ENCODE measurements at places on chromosomes 13 and 19.

GRCh38 chr13:27203186-27203585 lies 31.6 kb upstream of the USP12 start:
- no peak for DNase-seq

DNA sequence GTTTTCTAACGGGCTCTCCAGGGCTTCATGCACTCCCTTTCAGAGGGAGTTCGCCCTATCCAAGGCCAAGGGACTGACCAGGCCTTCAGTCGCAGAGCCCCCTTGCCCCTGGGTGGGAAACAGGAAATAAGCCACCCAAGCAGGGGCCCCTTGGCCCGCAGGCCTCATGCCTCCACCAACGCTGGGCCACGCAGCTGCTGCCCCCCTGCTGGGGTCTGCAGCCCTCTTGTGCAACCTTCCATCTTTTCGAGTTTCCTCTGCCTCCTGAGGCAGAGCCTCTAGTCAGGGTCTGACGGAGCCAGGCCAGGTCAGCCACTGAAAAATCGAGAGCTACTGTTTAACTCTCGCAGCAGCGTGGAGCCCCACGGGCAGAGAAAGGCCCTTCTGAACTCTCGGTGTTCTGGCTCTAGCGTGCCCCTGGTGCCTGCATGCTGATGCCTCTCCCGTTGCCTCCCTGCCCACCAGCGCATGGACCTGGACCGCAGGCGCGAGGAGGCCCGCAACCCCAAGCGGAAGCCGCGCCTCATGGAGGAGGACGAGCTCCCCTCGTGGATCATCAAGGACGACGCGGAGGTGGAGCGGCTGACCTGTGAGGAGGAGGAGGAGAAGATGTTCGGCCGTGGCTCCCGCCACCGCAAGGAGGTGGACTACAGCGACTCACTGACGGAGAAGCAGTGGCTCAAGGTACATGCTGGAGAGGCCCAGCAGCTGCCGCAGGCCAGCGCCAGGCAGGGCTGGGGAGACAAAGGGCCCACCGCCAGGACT lies 54.6 kb upstream of the LDLR start:
- DNase-seq = no peak

DNA sequence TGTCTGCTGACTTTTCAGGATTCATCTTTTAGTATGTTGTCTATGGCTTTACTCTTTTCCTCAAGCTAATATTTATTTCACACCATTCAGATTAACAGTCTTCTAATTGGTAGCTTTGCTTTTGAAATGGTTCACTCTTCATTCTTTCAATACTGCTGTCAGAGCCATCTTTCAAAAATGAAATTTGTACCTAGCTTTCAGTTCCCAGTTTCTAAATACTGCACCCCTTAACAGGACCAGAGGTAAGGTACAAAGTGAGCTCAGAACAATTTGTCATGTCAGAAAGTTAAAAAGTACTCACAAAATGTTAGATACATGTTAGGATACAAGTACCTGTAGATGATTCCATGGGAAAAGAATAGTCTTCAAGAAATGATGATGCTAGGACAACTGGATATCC lies 83.0 kb downstream of the FNDC3A start:
- no peak for DNase-seq

- no peak for DNase-seq
Measured at GRCh38 chr19:18879579-18880373, 16.2 kb downstream of the CERS1 start.

GRCh38 chr19:17871878-17872250 lies at the start of gene SLC5A5:
Gene SLC5A5, plus strand, starts transcription at chr19:17871945. Its CDS starts 375 bp downstream, at chr19:17872320.
- no peak for DNase-seq

DNA sequence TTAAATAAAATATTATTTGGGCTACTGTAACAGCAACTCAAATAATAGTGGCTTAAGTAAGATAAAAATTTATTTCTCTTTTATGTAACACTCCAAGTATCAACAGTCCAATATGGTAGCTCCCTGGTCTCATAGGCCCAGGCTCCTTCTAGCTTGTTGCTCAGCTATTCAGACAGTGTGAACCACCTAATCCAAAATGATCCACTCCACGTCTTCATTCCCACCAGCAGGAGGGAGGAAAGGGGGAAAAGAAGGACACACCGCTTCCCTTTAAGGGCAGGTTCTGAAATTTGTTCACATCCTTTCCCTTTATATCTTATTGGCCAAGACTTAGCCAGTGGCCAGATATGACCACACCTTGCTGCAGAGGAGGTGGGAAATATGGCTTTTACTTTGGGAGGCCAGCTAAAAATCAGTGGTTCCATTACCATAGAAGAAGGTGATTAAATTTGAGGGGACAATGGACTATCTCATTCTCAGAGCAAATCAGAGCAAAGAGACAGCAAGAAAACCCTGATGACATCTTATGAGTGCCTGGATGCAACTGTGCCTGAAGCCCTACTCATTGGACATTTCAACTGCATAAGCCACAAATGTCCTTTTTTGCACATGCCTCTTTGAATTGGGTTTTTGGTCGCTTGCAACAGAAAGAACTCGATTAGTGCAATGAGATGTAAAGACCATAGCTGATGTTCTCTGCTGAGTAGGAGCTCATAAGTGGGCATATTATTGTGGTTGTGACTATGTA lies 7.0 kb upstream of the EPOR start:
- no peak for DNase-seq

DNA sequence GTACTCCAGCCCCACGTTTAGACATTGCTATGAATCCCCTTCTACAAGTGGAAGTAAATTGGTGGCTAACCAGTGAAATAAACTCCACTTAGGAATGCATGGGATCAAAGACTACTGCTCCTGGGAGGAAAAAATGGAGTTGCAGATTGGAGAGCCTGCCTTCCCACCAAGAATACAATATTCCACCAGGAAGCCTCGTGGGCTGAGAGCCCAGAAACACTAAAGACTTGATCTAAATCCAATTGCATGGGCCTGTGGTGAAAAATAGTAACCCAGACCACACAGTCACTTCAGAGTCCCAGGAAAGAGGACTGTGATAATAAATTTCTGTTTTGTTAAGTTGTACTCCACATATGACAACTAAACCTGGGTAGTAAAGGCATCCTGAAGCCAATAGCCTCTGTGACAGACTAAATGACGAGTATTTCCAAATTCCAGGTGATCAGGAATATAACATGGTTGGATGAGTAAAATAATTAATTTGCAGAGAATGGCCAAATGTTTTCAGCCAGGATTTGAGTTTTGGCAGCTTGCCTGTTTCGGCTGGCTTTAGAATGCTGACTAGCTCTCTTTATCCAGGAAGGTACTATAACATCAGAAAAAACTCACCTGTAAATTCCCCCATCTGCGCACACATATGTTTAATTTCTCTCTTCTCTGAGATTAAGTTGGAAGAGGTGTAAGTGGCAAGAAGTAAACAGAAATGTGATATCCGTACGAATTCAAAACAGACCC lies 480.3 kb downstream of the LIG4 start:
- no peak for DNase-seq

GRCh38 chr13:112616586-112617362 lies 28.8 kb upstream of the TUBGCP3 start:
- no peak for DNase-seq

GRCh38 chr13:22736084-22736767 lies 444.6 kb upstream of the SGCG start:
- DNase-seq = no peak

DNA sequence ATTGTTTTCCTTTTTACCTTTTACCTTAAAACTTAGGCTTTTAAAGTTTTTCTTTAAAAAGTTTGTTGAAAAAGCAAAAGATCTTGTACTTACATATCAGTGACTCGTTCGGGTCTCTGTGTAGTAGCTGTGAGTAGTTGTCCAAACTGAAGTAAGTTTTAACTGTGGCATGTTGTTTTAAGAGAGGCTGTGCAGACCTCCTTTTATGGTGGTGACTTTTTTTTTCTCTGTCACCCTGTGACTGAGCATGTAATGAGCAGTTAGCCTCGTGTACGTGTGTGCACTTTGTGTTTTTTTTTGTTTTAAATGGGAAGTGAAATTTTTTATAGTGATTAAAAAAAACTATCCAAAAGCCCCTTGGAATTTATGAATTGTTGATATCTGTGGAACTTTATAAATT lies at the start of gene GPR183:
Gene GPR183, minus strand, starts transcription at position 153 of the 400 bp plus-strand sequence. CDS start 11,254 bp downstream, outside the sequence.
- DNase-seq = no peak

DNA sequence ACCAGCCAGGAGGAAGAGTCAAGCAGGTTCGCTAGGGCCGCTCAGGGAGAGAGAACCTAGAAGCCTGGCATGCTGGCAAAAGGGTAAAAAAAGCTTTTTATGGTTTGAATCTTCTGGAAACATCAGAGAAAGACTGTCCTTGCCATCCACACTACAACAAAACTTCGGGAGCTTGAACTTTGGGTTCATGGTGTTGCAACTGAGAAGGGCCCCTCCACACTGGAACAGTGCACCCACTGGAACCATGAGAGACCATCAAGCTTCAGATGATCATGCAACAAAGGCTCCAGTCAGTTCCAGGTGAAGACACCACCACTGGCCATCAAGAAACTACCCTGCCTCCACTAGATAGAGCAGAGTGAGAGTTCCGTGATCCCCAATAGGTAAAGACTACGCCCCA lies 170.1 kb downstream of the RGCC start:
- no peak for DNase-seq

- DNase-seq = no peak
Measured at GRCh38 chr13:51035978-51036377, 75.1 kb downstream of the C13orf42 start.

DNA sequence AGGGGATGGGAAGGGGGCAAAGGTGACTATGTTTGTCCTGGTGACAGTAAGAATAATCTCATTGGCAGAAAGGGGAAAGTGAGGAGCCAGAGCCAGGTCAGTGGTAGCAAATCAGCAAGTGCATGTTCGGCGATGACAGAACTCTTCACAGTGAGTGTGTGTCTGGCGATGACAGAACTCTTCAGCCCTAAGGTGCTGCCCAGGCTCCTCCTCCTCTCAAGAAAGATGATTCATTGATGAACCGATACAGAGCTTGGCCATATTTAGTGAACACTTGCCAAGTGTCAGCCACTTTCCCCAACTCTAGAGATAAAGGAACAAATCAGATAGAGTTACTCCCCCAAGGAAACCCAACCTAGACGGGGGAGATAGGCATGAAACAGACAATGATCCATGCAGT lies 199.3 kb upstream of the UBL3 start:
- no peak for DNase-seq

DNA sequence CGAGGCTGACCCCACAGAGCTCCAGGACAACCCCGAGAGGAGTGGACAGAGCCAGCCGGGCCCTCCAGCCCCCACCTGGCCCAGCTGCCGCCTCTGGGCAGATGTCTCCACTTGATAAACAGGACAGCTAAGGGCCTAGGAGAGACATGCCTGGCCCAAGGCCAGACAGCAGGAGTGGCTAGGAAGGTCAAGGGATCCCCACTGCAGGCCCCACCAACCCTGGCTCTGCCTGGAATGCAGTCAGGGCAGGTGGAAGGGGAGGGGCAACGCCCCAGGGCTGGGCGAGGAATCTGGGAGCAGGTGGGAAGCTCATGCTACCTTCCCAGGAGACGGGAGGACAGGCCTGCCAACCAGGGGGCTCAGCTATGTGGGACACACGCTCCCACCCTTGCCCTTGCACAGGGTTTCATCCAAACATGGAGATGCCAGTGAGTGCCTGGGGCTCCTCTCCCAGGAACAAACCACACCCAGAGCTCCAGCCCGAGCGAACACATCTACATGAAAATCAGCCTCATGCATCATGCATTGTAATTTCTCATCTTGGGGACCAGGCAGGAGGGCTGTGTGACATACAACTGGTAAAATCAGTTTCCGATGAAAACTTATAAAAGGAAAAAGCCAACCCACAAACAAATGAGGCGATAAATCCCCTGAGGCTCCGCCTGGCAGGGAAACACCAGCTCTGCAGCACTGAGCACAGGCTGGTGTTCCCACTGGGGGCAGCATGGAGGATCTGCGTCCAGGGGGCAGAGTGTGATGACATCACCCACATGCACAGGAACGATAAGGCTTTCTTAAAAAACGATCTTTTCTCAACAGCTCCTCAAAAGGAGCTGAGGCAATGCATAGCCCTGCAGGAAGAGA lies 25.0 kb downstream of the SH3GL1 start:
- DNase-seq = no peak

- DNase-seq = no peak
Measured at GRCh38 chr19:58536852-58537798, 6.7 kb upstream of the TRIM28 start.

- DNase-seq = no peak
Measured at GRCh38 chr13:73938372-73939070, 195.7 kb downstream of the KLF12 start.
